Fibroblast of mammary gland (primary cell): ENCODE measurements at places on chromosomes 16 and 17.

- peak; percentile 91 for DNase-seq
Measured at GRCh38 chr17:50196826-50197225, 4.6 kb downstream of the COL1A1 start.

GRCh38 chr16:53692146-53692545 lies 11.5 kb downstream of the RPGRIP1L start:
- DNase-seq: no peak

- no peak for DNase-seq
Measured at GRCh38 chr16:67163164-67163998, 1.2 kb upstream of the HSF4 start.

DNA sequence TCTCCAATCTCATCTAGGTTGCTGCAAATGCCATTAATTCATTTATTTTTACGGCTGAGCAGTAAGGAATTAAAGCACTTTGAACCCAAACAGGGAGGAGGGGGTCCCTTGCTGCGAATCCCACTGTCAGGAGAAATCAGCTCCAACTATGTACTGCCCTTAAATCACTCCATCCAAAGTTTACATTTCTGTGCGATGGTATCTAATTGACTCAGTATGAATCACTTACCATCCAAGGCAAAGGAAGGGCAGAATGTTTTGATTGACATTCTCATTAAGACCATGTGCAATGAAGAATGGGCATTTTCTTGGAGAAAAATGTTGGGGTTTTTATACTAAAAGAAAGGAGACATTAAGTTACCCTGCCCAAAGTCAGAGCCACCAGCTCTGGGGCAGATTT lies 47.7 kb upstream of the XYLT1 start:
- peak; percentile 55 for DNase-seq

GRCh38 chr17:64190472-64190871 lies 60.5 kb upstream of the ERN1 start:
- DNase-seq: no peak
